ENCODE measurements at places on chromosomes 11 and 22.

GRCh38 chr11:123461164-123461563, 31.1 kb downstream of the GRAMD1B start:
- DNase-seq = no peak

DNA sequence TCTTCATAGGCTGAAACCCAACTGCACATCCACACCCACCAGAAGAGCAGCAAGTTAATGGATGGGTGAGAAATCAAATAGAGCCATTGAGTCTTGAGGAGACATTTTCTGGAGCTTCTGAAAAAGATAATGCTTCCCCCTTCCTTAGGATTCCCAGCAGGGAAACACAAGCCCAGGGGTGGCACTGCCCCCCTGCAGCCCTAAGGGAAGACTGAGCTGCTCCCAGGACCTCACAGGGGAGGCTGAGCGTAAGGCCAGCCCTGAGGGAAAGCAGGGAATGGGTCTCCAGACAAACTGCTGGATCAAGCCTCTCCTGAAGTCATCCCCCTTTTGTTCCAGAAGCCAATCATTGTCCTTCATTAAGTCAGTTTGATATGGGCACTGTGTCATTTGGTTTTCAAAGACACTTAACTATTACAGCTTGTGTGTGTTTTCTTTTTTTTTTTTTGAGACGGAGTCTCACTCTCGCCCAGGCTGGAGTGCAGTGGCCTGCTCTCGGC, 15.1 kb downstream of the LTO1 start:
- no peak for DNase-seq

GRCh38 chr11:75450236-75450635, 17.2 kb upstream of the KLHL35 start:
- DNase-seq = no peak

DNA sequence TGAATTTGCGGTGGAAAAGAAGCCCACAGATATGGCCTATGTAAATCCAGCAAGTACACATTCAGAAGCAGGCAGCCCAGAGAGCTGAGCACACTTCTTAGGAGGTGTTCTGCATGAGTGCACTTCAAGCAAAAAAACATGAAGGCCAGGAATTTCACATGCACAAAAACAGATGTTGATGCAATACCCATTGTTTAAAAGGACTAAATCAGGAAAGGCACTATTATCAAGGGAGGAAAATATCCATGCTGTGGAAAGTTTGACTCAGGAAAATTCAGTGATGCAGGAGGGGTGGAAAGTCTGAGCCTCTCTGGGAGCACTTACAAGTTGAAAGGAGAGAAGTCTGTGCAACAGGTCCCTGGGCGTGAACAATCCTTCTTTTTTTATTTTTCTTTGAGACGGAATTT, 15.8 kb upstream of the CARS1 start:
- DNase-seq = peak; percentile 22

Measured in left kidney (tissue), 8 donors.